ENCODE measurements at places on chromosomes 13 and 19.

DNA sequence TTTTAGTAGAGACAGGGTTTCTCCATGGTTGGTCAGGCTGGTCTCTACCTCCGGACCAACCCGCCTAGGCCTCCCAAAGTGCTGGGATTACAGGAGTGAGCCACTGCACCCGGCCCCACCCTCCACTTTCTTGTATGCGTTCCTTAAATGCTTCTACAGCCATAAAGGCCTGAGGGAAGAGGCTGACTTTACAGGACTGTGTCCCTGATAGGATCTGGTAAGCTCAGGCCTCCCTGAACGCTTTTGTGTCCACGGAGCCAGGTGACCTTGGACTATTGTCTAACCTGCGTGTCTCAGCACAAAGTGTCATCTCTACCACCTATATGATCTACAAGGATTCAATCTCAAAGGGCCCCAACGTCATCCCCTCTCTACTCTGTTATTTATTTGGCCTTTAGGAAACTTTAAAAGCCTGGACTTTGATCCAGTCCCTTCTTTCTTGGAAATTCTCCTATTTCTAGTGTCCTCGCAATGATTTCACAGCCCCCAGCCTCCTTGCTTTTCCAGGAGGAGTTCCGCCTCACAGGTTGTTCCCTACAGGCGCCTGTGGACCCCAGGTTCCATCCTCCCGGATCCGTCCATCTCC is 701 bp downstream of the ZNF552 start:
- DNase-seq: no peak

- DNase-seq: no peak
These were observed 13.1 kb downstream of the NAXD start for GRCh38 chr13:110628477-110628793.

DNA sequence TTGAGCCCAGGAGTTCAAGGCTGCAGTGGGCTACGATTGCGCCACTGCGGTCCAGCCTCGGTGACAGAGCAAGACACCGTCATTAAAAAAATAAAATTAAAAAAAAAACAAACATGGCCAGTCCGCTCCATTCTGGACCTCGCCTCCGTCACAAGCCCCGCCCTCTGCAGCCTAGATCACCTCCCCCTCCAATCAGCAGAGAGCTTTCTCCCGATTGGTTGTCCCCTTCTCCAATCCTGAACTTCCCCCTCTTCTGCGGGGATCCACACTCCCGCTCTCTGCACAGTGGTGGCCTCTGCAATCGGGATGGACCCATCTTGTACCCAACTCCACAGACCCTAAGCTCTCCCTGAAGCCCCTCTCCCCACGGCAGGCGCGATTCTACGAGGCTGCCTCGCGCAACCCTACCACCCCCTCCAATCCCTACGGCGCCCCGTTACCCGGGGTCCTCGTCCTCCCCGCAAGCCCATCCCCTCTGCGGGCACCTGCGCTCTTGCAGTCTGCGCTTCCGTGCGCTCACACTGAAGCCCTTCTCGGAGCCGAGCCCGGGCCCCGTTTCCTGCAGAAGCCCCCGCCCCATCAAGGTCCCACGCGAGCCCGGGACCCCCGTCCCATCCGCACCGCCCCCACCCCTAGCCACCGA is 540 bp downstream of the TMEM160 start:
- peak; percentile 74 for DNase-seq

GRCh38 chr13:75818179-75818967 is 182.2 kb downstream of the LMO7 start:
- no peak for DNase-seq

DNA sequence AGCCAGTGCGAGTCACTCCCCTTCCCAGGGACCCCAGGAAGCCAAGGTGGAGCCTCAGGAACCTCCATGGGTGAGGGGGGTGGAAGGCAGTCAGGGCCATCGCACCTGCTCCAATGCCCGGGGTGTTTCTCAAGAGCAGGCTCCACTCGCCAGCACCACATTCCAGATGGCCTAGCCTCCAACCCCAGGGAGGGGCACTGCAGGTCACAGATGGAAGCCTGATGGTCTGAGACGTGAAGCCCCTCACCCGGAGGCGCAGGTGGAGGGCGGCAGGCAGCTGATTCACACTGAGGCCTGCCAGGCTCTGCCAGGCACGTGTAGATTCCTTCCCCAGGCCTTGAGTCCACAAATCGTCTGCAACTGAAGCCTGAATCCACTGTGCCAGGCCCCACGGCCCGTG is 23.0 kb upstream of the ISYNA1 start:
- DNase-seq: no peak

DNA sequence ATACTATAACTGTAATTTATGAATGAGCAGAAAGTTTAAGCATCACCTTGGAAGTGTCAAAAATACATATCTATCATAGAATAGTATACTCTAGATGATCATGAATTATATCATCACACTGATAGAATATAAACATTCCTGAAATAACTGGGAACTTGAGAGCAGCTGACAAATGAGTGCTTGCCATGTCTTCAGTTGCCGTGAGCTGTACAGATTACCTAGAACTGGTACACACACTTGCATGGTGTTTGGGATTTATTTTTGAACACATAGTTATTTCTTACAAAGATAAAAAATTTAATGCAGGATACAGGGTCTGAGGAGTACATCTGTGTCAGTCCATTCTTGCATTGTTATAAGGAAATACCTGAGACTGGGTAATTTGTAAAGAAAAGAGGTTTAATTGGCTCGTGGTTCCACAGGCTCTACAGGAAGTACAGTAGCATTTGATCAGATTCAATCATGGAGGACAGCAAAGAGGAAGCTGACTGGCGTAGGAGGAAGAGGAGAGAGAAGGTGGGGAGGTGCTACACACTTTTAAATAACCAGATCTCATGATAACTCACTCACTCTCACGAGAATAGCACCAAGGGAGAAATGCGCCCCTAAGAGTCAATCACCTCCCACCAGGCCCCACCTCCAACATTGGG is 60.4 kb upstream of the MBNL2 start:
- no peak for DNase-seq

DNA sequence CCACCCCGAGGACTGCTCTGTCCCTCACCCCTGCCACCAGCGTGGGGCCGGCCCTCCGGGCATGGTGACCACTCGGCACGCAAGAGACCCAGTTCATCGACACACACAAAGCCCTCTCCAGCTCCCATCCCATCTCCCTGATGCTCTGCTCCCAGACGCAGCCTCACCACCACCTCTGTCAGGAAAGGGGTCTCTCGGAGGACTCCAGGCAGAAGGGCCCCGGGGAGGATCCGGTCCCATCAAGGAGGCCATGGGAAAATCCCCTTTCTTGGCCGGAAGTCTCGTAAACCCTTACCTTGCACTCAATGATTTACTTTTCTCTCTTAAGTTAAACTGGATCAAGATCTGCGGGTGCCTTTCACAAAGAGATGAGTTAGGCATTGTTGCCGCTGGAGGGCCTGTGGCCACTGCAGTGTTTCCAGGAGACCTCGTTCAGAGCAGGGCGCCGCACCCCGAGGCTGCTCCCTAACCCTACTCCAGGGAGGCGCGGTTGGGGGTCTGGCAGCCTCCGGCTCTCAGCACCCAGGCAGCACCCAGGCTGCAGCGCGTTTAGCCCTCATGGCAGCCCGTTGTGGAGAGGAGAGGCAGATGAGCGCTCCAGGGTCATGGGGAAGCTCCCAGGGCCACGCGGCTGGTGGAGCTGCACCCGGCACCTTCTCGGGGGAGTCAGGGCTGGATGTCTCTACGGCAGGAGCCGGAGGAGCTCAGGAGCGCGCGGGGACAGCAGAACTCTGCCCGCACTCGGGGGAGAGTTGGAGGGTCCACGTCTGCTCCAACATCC is 31.0 kb downstream of the C2CD4C start:
- DNase-seq: no peak

GRCh38 chr19:45773384-45773783 is 4.3 kb upstream of the SIX5 start:
- DNase-seq: no peak

GRCh38 chr19:980133-980998 is 3.8 kb upstream of the WDR18 start:
- no peak for DNase-seq

DNA sequence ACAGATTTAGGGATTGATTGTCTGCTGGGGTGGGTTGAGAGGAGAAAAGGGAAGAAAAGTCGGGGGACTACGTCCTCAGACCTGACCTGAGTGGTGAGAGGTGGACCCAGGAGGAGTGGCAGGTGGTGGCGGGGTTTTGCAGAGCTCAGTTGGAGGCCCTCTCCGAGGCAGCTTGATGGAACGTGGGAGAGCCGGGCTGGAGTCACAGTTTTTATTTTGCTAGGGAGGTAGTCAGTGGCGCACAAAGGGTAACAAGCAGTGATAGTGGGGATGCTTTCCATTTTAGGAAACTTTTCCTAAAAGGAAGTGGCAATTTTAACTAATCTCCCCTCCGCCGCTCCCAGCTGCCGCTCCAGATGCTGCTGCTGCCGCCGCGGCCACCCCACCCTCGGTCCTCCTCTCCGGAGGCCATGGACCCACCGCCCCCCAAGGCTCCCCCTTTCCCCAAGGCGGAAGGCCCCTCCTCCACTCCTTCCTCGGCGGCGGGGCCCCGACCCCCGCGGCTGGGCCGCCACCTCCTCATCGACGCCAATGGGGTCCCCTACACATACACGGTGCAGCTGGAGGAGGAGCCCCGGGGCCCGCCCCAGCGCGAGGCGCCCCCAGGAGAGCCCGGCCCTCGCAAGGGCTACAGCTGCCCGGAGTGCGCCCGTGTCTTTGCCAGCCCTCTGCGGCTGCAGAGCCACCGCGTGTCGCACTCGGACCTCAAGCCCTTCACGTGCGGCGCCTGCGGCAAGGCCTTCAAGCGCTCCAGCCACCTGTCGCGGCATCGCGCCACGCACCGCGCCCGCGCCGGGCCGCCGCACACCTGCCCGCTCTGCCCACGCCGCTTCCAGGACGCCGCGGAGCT is 1.1 kb upstream of the ZNF581 start:
- no peak for DNase-seq

DNA sequence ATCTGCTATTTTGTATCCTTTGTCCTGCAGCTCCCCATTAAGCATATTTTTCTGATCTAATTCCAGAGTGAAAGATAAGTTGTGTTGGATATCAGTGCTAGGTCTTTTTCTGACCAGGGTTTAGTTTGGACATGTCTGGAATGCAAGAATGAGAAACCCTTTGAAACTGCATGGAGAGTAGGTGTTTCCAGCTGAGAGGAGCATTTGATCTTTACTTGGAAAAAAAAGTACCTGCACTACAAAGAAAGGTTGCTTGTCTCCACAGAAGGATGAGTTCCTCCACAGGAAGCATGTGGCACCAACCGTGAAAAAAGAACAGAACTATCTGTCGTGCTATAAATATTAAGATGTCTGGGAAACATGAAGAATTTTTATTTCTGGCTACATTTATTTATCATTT is 36.6 kb upstream of the MED4 start:
- DNase-seq: no peak

GRCh38 chr13:97249796-97250495 is 27.8 kb downstream of the MBNL2 start:
- no peak for DNase-seq

All from AG04450 (cell line).